ENCODE measurements at places on chromosomes 7 and 10.

DNA sequence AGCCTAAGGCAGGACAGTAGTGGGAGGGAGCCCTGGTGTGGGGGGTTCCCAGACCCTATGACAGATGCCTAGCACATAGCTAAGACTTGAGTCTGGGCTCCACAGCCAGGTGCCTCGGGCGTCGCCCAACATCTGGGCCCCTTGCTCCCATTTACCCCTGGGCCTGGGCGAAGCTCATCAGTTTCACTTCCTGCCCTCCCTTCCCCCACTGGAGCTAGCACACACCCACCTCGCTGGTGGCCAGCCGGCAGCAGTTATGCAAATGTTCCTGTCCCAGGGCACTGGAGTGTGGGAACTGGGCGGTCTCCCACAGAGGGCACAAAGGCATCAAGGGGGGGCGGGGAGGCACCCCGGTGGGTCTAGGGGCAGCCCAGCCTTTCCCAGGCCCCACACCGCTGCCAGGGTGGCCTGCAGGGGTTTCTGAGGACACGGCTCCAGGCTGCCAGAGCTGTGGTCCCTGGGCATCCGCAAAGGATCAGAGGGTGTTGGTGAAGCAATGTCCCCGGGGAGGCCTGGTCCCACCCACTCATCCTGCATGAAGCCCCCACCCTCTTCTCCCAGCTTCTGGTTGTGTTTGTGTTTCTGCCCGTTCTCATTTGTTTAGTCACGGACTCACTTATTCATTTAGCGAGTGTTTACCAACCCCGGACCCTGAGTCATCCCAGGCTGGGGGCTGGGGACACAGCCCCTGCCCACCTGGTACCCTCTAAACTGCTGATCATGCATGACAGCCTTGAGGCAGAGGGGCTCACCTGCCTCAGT, 20.4 kb downstream of the SH2B2 start:
- no peak for DNase-seq

DNA sequence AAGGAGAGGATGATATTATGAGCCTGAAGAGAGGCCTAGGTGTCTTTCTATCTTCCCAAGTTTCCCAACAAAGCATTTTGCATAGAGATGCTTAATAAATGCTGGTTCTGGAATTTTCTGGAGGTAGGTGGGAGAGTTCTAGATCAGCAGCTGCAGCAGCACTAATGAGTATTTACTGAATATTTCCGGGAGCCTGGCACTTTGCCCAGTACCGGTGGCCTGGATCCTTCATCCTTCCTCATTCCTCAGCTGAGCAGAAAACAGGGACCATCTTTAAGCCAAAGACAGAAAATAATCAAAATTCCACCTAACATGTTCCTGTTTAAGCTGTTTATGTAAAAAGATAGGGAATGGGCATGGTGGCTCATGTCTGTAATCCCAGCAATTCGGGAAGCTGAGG, 813.2 kb upstream of the AUTS2 start:
- DNase-seq: no peak

- peak; percentile 25 for DNase-seq
Measured at GRCh38 chr10:31353574-31353973, 34.6 kb downstream of the ZEB1 start.

GRCh38 chr7:75072981-75073283, 670 bp downstream of the RCC1L start:
- DNase-seq: no peak

DNA sequence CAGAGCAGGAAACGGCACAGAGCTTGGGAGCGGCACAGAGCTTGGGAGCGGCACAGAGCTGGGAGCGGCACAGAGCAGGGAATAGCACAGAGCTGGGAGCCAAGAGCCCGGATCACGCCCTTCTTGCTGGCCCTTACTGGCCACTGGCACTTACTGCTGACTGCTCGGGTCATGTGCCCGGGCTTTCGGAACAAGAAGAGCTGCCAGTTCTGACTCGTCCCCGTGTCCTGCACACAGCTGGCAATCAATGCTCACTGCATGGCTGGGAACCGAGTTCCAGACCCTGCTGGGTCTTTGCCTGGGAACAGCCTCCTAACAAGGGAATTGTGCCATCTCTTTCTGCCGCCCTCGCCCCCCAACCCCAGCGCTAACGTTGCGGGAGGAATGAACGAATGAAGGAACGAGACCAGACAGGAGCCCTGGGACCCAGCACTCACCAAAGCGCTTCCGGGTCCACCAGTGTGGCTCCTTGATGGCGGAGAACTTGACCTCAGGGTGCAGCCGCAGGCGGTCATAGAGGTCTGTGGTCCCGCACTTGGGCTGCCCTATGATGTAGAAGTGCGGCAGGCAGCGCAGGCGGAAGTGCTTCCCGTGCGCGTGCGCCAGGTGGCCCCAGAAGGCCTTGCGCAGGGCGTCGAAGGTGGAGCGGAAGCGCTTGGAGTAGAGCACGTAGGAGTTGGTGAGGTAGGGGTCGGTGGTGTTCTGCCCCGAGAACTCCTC, 49.1 kb downstream of the CHST15 start:
- DNase-seq: no peak

GRCh38 chr10:63919575-63920279, 398.5 kb downstream of the REEP3 start:
- peak; percentile 39 for DNase-seq

GRCh38 chr10:110410329-110411046, 87.2 kb upstream of the DUSP5 start:
- no peak for DNase-seq

DNA sequence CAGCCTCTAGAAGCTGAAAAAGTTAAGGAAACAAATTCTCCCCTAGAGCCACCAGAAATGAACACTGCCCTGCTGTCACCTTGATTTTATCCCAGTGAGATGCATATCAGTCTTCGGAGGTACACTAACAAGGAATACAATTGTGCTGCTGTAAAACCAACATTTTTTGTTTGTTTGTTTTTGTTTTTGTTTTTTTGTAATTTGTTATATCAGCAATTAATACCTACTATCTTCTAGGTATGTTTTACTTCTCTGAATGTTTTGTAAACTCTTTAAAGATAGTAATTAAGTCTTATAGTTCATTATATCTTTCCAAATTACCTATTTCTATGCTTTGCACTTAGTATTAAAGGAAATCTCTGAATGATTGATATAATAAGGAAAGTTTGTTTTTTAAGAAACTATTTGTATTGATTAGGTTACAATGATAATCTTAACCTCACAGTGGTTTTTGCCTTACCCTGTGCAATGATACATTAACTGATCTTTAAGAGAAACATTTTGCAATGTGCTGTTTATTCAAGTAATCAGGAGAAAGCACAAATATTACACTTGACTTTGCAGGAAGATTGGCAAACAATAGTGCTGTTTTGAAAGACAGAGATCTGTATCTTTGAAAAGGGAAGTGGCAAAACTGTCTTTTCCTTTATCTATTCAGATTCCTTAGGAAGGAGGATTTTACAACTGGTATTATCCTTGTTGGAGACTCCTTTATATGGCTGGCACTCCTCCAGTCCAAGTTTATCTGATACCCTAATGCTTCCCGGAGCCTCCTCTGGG, 11.3 kb upstream of the HGF start:
- DNase-seq: peak; percentile 79

- no peak for DNase-seq
Measured at GRCh38 chr7:106987777-106988176, 56.7 kb upstream of the PRKAR2B start.

GRCh38 chr7:25759748-25760147, 392.2 kb upstream of the NFE2L3 start:
- no peak for DNase-seq

DNA sequence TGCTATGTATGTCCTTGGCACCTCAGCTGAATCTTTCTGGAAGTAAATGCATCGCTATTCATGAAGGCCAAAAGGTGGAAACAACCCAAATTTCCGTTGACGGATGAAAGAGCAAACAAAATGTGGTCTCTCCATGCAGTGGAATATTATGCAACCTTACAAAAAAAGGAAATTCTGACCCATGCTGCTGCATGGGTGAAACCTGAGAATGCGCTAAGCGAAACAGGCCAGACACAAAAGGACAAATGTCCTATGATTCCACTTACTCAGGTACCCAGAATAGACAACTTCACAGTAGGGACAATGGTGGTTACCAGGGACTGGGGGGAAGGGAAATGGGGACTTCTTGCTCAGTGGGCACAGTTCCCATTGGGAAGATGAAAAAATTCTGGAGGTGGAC, 158.8 kb downstream of the CAMK1D start:
- no peak for DNase-seq

DNA sequence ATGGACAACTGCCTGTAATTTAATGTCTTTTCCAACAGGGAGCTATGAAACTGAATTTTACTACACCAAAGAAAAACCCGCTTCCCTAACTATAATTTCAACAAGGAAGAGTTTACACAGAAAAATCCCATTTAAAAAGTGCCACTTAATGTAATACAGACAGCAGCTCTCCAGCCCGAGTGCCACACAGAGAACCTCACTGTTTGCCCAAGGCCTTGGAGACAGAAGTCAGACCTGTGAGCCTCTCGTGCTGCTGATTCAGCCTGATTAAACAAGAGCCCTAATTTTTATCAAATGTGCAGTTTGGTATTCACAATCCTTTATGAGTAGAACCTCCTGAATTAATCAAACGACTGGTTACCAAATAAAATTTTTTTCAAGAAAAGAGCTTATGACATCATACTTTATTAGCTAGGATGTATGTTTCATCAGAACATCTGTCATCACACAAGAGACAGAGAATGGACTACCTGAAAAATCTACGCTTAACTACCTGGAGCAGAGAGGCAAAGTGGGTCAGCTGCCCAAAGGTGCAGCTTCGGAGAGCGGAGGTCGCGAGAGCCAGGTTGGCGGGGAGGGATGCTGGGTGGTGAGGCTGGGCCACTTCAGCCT, 543.6 kb downstream of the SDK1 start:
- DNase-seq: no peak

DNA sequence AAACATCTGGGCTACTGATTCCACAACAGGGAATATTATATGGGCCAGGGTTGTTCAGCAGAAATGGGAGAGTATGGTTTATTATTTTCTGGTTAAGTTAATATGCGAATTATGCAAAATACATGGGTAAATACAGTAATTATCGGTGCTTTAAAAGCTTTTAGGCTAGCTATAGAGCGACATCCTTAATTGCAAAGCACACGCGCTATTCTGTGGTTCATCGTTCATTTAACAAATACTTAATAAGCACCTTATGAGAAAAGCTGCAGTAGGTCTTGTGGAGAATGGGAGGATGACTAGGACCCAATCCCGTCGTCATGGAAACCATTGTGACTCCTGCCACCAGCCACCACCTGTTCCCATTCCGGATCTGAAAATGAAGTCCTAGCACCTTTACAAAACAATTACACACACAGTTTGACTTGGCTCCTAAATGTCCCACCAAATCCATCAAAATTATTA, 623 bp upstream of the CEP41 start:
- no peak for DNase-seq

- no peak for DNase-seq
Measured at GRCh38 chr10:23001901-23002516, 74.2 kb downstream of the ARMC3 start.

GRCh38 chr7:64874562-64875250, 28.4 kb upstream of the ZNF273 start:
- DNase-seq: no peak

GRCh38 chr7:70645876-70646351, 486.0 kb upstream of the GALNT17 start:
- no peak for DNase-seq

- DNase-seq: no peak
Measured at GRCh38 chr7:46288010-46288409, 366.9 kb upstream of the IGFBP3 start.

DNA sequence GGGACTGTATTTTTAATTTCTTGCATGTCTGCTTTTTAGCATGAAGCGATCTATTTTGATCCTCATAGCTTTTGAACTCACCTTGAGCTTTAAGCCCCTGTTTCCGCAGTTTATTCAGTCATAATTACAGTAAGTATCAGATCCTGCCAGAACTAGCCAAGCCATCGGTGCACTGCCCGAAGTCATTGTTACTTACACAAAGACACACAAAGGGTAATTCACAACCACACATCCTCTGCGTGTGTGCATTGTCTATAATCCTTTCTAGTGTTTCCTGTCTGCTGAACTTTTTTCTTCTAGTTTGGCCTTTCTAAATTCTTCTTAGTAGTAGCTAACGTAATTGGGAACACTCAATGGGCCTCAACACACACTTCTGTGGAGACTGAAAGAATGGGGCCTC, 133.0 kb downstream of the SFMBT2 start:
- DNase-seq: no peak

- DNase-seq: no peak
Measured at GRCh38 chr7:128271942-128272481, 30.9 kb downstream of the LEP start.

DNA sequence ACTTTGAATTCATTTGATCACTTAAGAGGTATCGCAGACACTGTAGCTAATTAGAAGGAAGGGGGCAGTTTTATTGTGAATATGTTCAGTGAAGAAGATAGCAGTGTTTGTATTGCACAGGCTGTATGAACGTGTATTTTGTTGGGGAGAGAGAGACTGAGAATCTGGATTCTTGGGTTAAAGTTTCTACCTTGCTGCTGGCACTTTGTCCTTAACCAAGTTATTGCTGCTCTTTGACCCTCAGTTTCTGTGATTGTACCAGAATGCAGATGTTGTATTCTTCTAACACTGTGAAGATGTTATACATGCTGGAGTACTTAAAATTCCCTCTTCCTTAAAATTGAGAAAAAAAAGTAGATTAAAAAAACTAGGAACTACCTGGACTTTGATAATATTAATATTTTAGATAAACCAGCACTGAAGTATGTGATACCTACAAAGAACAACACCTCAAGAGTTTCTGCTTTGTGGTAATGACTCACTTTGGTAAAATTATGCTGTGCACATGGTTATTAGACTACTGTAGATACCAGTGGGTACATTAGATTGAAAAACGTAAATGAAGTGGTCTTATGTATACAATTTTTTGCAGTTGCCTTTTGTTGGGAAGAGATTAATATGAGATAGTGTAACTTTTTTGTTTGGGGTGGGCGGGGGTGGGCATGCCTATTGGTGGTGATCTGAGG, 321.3 kb downstream of the AUTS2 start:
- DNase-seq: no peak

DNA sequence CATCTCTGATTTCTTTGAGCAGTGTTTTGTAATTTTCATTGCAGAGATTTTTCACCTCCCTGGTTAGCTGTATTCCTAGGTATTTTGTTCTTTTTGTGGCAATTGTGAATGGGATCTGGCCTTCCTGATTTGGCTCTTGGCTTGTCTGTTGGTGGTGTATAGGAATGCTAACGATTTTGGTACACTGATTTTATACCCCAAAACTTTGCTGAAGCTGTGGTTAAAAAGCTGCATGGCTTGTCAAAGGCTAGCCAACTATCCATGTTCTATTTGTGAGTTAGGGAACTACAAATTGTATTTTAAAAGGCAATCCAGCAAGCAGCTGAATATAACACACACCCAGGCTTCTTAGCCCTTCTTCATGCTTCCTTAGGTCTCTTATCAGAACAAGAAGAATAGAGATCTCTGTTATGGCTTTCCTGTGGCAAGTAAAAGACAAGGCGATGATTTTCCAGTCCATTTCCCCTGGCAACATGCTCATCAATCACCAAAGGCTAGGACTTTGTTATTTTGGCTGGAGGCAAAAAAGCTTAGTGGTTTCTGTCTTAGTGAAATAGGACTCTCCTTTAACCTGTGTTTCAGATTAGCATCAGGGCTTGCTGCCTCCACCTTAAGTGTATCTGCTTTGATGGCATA, 77.5 kb downstream of the CDK6 start:
- DNase-seq: no peak

GRCh38 chr10:46329690-46330016, 42.9 kb downstream of the ANTXRL start:
- no peak for DNase-seq

All from AML-193 (cell line).